C1 segment of cervical spinal cord (tissue), 14 donors: ENCODE measurements at places on chromosomes 13 and 19.

GRCh38 chr13:23557043-23557442, 13.2 kb upstream of the TNFRSF19 start:
- no peak for DNase-seq

DNA sequence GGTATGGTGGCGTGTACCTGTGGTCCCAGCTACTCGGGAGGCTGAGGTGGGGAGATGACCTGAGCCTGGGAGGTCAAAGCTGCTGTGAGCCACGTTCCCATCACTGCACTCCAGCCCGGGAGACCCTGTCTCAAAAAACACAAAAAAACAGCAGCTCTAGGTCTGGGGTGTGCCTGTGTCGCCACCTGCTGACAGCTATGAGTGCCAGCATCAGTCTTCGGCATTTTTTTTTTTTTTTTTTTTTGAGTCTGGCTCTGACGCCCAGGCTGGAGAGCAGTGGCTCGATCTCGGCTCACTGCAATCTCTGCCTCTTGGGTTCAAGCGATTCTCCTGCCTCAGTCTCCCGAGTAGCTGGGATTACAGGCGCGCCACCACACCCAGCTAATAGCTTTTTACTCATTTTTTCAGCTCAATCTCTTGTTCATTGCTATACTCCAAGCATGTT, 10.1 kb downstream of the AP2S1 start:
- no peak for DNase-seq

DNA sequence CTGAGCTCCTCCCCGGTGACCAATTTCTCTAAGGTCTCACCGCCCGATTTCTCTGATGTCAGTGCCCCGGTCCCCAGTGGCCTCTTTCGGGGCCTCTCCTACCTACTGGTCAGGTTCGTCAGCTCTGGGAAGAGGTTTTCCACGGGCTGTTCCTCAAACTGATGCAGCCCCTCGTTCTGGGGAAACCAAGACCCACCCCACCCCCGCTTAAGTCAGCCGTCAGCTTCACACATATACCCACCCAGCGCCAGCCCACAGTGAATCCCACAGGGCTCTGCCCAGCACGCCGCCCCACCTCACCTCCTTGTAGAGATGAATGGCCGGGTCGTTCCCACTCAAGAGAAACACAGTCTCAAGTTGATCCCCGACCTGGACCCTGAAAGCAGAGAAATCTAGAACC, 3.4 kb downstream of the KPTN start:
- no peak for DNase-seq

DNA sequence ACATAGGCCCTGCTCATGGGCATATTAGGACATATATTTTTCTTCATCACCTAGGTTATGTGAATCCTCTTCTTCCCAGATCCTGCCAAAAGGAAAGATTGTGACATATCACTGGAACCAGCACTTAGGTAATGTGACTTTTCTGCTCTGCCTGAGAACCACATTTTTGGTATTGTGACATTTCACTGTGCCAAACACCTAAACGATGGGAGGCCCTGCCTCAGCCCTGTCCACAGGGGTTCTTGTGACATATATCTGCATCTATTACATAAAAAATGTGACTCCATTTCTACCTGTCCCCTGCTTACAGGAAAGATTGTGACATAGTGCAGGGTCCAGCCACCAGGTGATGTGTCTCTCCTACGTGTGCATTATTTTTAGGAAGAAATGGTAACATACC, 18.5 kb upstream of the ZNF730 start:
- DNase-seq: no peak

DNA sequence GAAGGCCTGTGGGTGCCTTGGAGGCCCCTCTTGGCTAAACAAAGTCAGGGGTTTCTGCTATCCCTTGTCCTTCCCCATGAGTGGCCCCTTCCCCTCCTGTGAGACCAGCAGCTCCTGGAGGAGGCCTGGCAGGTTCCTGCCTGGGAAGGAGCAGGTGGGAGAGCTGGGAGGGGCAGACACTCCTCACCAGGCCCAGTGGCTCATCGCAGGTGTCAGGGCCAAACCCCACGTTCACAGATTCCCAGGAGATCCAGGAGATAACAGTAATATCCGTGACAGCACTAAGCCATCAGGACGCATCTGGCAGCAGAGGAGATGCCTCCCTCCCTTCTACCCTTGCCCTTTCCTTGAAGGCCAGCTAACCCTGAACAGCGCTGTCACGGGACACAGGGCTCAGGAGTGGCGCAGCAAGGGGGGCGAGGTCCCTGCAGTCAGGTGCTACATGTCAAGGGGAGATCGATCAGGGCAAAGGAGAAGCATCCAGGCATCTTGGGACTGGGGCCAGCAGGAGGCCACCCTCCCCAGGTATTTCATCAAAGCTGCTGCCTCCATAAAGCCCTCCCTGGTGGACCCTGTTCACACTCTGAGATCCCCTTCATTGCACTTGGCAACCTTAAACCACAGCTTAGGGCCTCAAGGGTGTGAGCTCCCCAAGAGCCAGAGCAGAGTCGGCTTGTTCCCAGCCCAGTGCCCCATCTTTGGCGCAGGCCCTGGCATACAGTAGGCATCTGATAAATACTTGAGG, 4.8 kb downstream of the CEBPA start:
- DNase-seq: no peak
